Fibroblast of villous mesenchyme (primary cell): ENCODE measurements at places on chromosomes 2 and 18. TPM values are rescaled to one million over a fixed set of nuclear protein-coding genes. Genes with fewer than 3 reads are reported as not detected.

DNA sequence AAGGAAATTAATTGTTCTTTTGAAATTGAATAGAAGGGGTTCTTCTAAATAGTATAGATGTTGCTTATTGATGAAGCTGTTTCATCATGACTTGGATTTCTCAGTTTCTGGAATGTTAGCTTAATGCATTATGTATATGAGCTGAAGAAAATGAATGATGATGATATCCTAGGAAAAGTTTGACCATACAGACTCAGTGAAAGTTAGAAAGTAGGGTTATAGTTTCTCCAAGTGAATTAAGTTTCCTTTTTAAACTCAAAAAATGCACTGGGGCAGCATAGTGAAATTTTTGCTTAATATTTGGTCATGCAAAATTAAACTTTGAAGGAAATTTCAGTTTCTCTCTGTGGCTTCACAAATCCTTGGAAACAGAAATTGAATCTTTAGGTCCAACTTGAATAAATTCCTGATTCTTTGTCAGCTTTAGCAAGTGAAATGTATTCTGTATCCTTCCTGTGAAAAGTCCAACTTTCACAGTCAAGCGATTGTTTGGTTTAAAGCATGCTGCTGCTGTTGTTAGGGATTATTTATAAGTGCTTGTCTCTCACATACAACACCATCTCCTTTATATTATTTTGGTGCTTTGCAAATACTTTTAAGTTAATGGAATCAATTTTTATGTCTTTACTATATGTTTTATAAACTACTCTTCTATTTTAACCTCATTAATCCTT, 78.2 kb downstream of the PIK3C3 start:
- no peak for DNase-seq

DNA sequence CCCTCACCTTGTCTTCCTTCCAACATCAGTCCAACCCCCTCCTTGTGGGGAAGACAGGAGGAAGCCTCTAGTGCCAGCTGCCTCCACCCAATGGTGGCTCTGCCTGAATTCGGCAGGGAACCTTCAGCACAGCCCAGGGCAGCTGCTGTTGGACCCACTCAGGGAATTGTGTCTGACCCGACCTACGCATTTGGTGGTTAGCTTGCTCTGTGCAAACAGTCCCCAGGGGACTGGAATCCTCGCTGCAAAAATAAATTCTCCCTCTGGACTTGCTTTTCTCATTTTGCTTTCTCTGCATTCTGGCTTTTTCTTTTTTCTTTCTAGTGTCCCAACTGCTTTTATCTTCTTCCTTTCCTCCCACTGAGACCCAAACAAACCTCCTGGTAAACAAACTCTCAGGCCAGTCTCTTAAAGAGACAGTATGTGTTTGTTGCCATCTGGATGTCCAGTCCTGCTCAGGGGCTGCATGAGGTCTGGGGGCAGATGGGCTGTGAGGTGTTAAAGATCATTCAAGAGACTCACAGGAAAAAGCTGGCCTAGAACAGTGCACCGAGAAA, 137.7 kb upstream of the HAAO start:
- peak; percentile 89 for DNase-seq

- DNase-seq, result no peak
Observed at GRCh38 chr2:44295633-44296359, 20.5 kb downstream of the SLC3A1 start.

DNA sequence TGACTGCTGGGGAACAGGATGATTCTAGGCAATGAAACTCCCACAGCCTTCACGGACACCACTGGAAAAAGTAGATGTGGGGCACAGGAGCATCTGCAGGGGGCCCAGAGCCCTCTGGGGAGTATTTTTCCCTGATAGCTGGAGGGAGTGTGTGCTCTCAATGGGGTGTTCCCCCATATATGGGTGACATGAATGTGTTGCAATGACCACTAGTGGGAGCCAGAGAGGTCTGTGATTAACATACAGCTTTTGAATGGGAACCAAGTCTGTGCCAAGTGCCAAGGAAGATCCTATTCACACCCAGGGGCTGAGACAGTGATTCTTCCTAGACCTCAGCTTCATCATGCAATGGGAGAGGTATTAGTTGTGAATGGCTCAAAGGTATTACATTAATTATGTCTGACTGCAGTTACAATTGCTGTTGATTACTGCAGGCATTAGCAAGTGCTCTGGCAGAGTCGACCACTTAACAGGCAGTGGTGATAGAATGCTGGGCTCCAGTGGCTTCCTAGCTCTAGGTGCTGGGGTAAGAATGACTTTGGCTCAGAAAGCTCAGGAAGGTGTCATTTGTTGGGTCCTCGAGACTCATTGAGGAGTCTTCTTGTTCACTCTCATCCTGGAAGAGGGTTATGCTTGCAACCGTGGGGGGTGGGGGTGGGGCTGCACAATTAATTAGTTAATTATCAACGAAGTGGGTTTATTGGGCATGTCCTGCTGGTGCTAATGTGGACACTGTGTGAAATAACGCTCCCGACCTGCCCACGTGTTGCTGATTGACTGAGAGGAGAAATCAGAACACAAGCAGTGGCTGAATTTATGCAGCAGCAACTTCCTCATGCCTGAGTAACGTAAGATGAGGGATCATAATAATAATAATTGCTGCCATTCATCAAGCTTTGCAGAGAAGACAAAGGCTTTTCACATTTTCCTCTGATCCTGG, 194.1 kb downstream of the CLIP4 start:
- peak; percentile 65 for DNase-seq

DNA sequence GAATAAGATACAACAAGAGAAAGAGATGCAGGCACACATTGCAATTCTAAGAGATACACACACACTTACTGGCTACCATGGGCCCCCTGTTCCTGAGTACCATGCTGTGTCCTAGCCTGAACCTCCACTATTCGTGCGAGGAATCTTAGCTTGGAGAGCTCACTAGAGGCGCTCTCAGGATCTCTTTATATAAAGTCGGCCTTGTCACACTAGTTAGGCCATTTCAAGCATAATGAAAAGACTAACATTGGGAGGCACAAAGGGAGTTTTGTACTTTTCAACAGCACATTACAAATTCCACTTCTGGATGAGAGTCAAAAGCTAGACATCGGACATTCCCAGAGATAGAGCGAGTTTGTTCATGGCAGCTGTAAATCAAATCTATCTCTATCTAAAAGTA, 365.2 kb downstream of the DSEL start:
- DNase-seq, result no peak

Gene RAB17
- total RNA-seq, result 0.43 and 0.64 TPM in 2 replicates

DNA sequence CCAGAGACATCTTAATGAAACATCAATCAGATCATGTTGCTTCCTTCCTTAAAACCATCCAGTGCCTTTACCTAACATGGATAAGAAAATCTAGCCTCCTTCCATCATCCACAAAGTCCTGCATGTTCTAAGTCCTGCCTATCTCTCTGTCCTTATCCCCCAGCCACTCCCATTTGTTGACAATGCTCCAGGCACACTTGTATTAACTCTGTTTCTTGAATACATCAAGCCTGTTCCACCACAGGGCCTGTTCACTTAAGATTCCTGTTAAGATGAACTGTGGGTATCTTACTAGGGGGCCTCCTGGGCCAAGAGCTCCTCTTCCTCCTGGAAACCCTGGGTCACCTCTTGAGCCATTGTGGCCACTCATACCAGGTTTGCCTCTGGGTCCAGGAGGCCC, 45.7 kb downstream of the COL4A4 start:
- no peak for DNase-seq

DNA sequence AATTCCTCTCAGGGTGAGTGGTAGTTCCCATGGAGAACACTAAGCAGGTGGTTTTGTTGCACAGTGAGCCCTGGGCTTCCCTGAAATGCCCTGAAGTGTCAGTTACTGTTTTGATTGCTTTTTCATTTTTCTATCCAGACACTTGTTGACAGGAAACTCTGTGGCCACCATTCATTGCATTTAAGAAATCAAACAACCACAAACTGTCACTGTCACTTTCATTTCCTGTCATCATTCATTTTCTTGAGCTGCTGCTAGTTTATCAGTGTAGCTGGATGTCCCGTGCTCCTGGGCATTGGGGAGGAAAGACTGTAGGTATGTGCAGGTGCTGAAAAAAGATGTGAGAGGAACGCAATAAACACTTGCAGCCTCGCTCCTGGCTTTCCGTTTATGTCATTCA, 891.6 kb upstream of the ZEB2 start:
- no peak for DNase-seq

GRCh38 chr2:197348721-197349360, 38.3 kb upstream of the ANKRD44 start:
- DNase-seq, result no peak

Gene GAREM1
- 0.86 and 0.97 TPM in 2 replicates for total RNA-seq

DNA sequence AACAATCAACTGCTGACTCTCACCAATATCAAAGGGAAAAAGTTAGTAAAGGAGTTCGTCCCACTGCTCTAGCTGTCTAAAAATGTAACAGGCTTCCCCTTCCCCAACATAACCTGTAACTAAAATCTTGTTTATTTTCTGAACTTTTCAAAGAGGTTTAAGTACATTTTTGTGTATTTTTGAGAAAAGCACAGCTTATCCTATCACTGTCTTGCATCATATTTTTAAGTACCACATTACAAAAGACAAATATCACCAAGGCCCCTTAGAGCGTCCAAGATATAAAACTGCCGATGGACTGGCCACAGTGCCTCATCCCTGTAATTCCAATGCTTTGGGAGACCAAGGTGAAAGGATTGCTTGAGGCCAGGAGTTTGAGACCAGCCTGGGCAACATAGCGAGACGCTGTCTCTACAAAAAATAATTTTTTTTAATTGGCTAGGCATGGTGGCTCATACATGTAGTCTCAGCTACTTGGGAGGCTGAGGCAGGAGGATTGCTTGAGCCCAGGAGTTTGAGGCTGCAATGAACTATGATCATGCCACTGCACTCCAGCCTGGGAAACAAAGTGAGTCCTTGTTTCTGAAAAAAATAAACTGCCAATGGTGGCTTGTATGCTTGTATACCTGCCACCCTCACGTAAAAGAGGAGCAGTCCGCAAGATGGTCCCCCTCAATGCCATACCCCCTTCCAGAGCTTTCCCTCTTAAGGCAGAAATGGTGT, 21.2 kb upstream of the LAPTM4A start:
- DNase-seq, result peak; percentile 72

- no peak for DNase-seq
Observed at GRCh38 chr2:32715391-32715841, 87.6 kb downstream of the TTC27 start.
